ENCODE measurements at places on chromosomes 11 and 22.
A peak's percentile ranks its signal among the peaks of the same experiment; 100 is the strongest.

GRCh38 chr11:44899959-44900358 lies 50.7 kb downstream of the TP53I11 start:
- peak; percentile 37 for DNase-seq

DNA sequence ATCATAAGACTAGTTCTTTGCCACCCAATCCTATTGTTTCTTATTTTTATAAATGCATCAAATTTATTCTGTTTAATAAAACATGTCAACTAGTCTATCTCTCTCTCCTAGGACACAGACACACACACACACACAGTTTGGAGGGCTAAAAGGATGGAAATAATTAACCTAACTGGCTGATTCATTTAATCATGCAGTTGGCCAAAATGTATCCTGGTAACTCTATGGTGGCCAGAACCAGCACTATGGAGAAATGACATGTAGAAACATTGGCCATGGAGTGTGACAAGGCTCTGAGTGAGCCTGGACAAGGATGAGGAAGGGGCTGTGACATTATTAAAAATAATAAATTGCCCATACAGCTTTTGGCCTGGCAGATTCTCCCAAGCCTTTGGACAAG lies 64.1 kb downstream of the CLPB start:
- no peak for DNase-seq

- DNase-seq, result no peak
Observed at GRCh38 chr11:66696146-66696545, 18.5 kb upstream of the RBM4B start.

DNA sequence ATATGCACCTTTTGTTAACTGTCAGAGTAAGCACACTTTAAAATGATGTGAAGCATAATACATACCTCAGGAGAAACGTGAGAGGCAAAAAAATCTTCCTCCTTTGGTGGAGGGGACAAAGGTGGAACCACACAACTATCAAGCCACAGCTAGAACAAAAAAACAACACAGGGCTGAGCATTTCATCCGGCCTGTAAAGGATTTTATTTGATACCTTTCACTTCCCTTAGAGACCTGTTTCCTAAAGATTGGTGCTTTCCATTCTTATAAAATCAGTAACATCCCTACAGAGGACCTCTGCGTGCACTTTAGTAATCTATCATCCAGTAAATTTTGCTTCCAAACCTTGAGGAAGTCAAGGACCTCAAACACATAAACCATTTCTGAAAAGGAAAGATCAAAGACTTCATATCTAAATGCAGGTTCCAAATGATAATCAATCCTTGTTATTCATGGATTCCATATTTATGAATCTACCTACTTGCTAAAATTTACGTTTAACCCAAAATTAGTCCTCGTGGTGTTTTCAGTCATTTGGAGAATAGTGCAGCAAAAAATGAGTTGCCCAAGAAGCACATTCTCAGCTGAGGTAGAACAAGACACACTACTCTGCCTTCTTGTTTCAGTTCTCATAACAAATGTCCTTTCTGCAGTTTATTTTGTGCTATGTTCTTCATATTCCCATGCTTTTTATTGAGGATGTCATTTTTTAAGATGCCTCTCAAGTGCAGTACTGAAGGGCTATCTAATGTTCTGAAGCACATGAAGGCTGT lies 22.7 kb downstream of the ARFGAP3 start:
- DNase-seq, result no peak

DNA sequence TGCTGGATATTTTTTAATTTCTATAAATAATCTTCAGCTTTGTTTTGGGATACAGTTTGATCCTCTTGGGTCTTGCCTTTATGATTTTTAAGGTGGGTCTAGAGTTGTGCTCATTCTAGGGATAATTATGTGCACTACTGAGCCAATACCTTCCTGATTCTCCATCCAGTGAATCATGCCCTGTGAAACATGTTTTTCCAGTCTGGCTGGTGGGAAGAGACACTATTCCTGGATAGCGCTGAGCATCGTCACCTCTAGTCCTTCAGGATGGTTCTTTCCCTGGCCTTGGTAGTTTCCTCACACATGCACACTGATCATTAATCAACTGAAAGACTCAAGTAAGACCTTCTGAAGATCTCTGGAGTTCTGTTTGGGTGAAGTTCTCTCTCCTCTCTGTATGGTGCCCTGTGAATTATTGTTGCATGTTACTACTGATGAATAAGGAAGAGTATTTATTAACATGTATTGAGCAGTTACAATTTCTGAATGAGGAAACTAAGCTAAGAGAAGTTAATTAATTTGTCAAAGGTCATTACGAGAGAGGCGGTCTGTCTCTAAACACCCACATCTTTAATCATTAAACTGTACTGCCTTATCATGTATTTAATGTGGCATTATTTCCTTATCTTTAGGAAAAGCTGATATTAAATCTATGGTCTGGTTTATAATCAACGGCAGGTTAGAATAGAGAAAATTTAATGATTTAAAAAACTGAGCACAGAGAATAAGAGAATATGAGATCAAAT lies 39.1 kb upstream of the LIPT2 start:
- no peak for DNase-seq

DNA sequence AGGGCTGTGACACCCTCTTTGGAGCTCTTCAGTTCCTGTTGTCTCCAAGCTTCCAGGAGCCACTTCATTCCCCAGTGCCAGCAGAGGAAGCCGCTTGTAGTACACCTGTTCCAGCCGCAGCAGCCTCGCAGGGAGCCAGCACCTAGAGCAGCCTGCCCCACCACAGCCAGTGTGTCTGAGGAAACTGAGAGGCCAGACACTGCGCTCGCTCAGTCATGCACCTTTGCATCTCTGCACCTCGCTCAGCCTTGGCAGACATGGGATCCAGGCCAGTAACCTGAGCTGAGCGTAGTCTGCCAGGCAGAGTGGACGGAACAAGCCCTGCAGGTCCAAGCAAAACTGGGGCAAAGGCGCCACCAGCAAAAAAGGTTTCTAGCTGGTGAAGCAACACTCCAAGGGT lies 1072.1 kb downstream of the JRKL start:
- no peak for DNase-seq

DNA sequence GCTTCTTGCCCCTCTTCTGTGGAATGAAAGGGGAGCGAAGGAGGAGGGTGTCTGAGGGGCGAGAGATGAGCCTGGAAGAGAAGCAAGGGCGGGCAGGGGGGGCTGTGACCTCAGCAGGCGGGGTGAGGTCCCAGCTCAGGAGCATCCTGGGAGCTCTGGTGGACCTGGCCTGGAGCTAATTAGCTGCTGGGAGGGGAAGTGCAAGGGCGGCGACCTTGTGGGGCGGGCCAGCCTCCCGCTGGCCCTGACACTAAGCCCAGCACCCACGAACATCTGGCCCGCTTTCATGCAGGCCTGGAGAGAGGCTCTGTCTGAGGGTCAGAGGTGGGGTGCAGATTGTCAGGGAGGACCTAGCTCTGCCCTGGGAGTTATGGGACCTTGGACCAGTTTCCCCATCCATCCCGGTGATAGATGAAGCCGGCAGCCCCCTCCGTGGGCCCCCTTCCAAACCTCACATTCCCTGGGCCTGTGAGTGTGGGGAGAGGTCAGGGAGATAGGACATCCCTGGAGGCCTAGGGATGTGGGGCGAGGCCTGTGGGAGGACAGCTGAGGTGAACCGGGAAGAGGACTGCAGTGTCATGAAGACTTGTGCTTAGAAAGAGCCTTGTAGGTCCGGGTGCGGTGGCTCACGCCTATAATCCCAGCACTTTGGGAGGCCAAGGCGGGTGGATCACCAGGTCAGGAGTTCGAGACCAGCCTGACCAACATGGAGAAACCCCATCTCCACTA lies 28.5 kb upstream of the CD82 start:
- no peak for DNase-seq

DNA sequence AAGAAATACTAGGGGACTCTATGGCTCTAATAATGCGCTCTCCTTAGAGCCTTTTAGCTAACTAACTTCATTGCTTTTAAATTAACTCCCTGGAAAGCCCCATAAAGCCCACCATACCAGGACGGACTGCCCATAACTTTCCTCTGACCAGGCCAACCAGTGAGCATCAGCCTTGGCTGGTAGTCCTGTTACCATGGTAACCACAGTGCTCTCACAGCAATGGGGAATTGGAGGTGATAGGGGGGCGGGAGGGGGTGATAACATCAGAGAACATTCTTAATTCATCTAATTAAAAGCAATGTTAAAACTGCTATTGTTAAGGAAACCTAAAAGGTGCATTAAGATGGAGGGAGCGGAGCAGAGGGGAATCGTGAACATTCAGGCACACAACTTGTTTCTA lies 27.2 kb upstream of the CHRM4 start:
- no peak for DNase-seq

DNA sequence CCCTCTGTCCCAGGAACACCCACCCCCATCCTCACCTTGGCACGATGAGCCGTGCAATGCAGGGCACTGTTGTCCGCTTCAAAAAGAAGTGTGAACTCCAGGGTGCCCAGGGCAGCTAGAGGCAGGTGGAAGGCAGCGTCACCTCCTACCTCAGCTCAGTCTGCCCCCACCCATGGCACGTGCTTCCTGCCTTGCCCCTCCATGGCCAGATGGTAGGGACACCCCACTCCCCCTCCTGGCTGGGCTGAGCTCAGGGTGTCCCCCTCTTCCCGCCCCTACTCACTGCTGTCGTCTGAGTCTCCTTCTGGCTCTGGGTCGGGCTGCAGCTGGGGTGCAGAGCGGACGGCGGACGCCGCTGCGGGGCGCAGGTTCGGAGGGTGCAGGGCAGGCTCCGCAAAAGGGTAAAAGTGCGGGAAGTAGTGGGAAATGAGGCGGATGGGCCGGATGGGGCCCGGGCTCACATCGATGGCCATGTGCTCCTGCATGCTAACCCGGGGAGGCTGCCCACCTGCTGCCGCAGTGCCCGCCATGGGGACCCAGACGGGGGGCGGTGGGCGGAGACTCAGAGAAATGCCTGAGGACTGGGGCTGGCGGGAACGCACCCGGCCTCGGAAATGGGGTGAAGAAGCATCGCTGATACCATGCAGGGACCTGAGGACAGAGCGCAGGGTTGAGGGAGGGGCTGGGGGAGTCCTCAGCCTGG lies 9.1 kb downstream of the NDUFV1 start:
- DNase-seq, result no peak

DNA sequence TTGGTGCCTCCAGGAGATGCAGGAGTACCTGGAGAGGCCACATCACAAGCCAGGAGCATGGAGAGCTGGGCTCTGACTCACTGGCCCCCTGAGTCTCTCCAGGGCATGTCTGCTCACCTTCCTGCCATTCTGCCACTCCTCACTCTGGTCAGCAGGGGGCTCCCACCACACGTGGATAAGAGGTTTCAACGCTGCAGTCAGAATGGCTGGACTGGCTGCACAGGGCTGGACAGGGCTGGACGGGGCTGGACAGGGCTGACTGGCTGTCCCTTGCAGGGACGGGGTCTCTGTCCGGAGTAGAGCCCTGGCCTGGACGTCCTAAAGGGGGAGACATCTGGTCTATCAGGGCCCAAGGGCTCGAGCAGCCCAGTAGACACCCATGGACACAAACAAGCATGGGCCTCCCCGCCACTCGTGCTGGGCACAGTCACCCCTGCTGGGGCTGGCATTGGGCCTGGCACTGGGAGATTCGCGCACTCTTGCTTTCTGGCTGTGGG lies 34.6 kb downstream of the CYTH4 start:
- DNase-seq, result peak; percentile 69

GRCh38 chr11:19978668-19979518 lies 181.4 kb downstream of the DBX1 start:
- DNase-seq, result peak; percentile 75

DNA sequence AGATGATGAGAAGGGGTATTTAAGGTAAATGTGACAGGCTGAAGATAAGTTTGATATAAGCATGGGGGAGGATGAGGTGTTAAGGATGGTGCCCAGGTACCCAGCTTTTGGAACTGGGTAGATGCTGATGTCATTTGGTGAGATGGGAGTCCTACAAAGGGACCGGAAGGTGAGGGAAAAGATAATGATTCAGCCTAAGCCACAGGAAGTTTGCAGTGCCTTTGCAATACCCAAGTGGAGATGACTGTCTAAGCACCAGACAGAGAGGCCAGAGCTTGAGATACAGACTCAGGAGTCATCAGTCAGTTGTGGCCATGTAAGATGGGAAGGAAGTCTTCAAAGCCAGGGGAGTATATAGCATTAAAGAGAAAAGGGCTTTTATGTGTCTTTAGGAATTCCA lies 30.0 kb upstream of the SMCO4 start:
- no peak for DNase-seq

DNA sequence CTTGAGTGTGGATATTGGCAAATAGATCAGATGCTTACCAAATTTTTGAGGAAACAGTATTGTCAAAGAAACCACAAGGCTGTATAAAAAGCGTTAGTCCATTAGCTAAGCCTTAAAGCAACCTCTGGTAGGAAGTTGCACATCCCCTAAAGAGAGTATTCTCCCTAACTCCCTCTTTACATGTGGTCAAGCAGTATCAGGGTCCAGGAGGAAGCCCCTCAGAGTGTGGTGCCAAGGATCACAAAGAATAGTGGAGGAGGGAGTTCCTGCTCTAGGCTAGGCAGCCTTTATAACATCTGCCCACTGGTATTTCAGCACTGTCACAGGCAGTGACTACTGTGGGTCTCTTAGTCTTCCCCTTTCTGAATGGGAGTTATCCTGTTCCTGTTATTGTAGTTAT lies 18.8 kb upstream of the AMPD3 start:
- no peak for DNase-seq

DNA sequence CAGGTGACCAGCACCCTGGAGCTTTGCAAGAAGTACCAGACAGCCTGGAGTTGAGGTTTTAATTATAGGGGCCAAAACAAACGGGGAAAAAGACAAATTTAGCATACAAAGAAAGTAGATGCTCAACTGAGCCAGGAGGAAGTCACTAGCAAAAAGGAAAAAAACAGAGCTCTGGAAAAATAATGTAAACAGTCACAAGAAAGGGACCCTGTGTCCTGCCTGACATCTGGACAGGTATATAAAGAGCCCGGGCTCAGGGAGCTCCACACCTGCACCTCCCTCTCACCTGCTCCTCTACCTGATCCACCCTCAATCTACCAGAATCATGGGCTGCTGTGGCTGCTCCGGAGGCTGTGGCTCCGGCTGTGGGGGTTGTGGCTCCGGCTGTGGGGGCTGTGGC lies at the start of gene KRTAP5-10:
KRTAP5-10 (plus strand) TSS at position 301 of the 400 bp plus-strand sequence; CDS start at position 326, 25 bp downstream.
- DNase-seq, result no peak

GRCh38 chr11:35036639-35037038 lies 102.3 kb upstream of the CD44 start:
- DNase-seq, result no peak

DNA sequence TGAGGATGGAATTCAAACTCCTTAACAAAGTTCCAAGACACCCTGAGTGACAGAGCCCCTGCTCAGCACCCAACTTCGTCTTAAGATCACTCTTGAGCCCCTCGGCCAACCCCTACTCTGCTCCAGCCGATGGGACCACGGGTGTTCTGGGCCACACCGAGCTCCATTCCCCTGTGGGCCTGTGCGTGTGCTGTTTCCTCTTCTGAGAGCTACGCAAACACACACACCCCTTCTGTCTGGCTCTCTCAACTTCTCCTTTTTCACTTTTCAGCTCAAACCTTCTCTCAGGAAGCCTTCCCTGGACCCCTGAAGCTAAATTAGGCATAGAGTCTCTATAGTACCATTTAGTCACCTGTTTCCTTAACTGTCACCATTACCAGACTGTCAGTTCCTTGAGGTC lies 37.5 kb upstream of the NNMT start:
- DNase-seq, result no peak

Data from fibroblast of gingiva (primary cell).